ENCODE measurements at places on chromosomes 16 and 17.

- DNase-seq, result no peak
Measured at GRCh38 chr17:42227849-42228700, 33.8 kb upstream of the GHDC start.

DNA sequence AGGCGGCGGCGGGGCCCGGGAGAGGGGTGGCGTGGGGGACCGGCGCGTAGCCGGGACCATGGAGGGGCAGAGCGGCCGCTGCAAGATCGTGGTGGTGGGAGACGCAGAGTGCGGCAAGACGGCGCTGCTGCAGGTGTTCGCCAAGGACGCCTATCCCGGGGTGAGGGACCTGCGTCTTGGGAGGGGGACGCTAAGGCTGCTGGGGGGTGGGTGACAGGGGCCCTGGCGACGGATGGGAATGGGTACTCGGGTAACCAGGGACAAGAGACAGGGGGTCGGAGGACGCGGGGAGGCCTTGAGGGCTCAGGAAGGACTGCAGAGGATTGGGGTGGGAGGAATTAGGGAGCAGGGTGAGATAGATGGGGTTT is 243 bp downstream of the RND2 start:
- no peak for DNase-seq

DNA sequence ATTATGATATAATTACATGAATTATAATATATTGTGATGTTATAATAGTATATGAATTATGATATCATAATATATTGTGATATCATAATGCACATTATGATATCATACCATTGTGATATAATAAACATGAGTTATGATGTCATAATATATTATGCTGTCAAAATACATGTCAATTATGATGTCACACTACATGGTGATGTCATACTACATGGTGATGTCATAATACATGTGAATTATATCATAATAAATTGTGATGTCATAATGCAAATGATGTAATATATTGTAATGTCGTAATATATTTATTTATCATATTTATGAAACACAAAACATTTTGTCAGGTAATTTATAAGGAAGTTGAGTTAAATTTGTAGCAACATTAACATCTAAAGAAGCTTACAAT is 1950.1 kb downstream of the TP53TG3F start:
- no peak for DNase-seq

- DNase-seq, result no peak
Measured at GRCh38 chr17:9488556-9488955, 87.1 kb downstream of the STX8 start.

DNA sequence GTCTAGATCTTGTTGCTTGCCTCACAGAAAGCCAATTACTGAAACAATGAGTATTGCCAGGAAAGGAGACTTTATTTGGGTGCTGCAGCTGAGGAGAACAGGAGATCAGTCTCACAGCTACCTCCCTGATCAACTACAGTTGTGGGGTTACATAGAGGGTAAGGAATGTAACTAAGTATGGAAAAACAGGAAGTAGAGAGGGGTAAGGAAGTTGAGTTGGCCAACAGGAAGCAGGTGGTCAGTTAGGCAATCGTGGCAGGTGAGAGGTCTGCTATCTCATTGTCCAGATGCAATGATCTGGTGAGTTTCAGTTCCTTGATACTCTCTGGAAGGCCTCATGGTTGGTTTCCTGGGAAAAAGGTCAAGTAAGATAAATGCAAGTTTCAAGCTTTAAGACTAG is 333.1 kb upstream of the GOT2 start:
- DNase-seq, result no peak

- no peak for DNase-seq
Measured at GRCh38 chr17:77419095-77419494, 278.3 kb downstream of the SEC14L1 start.

GRCh38 chr17:38540514-38541045 is 65.2 kb downstream of the SRCIN1 start:
- DNase-seq, result no peak

- DNase-seq, result no peak
Measured at GRCh38 chr17:82269882-82270500, 3.5 kb downstream of the CSNK1D start.

- DNase-seq, result no peak
Measured at GRCh38 chr17:63494300-63494928, 17.6 kb downstream of the ACE start.

DNA sequence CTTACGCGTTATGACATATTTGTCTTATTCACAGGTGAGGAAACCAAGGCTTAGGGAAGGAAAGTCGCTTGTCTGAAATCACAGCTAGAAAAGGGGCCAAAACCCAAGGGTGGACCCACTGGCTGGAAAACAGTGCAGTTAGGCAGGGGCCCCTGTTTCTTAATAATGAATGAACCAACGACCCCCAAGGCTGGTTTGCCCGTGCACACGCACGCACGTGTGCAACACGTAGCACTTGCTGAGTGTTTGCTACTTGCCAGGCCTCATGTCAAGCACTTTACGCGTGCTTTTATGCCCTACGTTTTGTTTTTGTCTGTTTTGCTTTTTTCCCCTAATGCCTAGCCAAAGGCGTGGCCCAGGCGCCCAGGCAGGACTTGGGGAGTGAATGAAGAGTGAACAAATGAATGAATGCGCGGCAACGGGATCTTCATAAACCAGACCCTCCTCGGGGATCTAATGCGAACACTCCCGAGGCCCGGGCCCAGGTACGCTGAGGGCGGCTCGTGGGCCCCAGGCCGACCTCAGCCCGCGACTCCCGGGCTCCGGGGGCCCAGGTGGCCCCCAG is 571 bp upstream of the USP10 start:
- DNase-seq, result no peak

- no peak for DNase-seq
Measured at GRCh38 chr17:17503566-17504130, 7.5 kb upstream of the RASD1 start.

- DNase-seq, result no peak
Measured at GRCh38 chr16:81004646-81005353, 1.9 kb downstream of the CMC2 start.

DNA sequence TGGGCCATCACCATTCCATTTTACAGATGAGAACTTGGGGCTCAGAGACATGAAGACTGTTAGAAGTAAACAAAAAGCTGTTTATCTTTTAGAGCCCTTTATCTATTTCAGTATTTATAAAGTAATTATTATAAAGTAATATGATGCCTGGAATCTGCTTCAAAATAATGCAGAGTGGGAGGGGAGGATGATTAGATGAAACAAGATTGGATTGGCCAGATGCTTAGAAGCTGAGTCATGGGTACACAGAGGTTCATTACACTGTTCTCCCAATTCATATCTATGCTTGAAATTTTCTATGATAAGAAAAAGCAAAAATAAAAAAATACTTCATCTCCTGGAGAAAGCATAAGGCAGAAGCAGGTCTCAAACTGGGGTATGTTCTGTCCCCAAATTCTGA is 29.4 kb downstream of the TOM1L2 start:
- no peak for DNase-seq

- no peak for DNase-seq
Measured at GRCh38 chr17:5555254-5555653, 29.1 kb downstream of the NLRP1 start.

GRCh38 chr16:48963306-48963705 is 318.3 kb downstream of the CBLN1 start:
- DNase-seq, result no peak

DNA sequence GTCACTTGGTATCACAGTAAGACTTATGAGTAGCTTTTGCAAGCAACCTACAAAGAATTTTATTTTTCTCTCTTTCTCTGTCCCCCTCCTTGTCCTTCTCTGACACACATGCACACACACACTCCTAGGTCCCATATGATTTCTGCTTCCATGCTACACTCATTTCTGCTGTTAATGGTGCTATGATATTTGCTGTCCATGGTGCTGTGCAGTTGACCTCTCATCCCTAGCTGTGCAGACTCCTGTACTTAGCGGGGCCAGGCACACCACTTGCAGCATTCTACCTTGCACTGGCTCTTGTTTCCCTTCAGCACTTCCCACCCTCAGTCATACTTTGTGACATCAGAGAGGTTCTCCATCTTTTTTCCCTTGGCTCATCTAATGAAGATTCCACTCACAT is 158.9 kb upstream of the CNTNAP4 start:
- DNase-seq, result no peak

- DNase-seq, result no peak
Measured at GRCh38 chr16:53844804-53845203, 140.8 kb downstream of the FTO start.

DNA sequence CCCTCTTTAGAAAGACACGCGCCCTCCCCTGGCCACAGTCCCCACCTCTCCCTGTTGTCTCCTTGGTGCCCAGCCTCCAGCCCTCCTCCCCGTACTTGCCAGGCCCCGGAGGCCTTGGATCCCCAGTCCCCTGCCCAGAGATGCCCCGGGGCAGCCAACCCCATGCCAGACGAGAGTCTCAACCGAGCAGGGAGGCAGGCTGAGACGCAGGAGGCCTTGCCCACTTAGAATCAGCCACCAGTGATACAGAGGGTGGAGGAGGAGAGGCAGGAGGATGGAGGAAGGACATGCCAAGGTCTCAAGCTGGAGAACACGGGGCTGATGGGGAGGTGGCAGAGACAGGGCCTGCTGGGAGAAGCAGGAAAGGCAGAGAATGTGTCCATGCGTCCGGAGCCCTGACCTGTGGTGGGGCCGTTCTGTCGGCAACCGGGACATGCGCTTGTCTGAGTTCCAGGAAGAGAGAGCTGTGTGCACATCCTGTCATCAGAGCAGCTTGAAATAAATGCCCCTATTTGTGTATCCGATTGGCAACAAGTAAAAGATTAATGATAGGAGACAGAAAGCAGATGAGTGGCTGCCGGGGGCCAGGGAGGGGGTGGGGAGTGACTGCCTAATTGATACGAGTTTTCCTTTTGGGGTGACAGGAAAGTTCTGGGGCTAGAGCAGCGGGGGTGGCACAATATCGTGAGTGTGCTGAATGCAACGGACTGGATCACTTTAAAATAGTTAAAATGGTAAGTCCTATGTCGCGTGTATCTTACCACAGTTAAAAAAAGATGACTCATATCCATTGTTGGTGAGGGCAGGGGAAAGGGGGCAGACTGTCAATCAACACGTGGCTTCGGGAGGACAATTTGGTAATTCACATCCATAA is 44.7 kb upstream of the MEAK7 start:
- peak; percentile 30 for DNase-seq

- DNase-seq, result no peak
Measured at GRCh38 chr17:63686138-63686685, 13.7 kb downstream of the LIMD2 start.

DNA sequence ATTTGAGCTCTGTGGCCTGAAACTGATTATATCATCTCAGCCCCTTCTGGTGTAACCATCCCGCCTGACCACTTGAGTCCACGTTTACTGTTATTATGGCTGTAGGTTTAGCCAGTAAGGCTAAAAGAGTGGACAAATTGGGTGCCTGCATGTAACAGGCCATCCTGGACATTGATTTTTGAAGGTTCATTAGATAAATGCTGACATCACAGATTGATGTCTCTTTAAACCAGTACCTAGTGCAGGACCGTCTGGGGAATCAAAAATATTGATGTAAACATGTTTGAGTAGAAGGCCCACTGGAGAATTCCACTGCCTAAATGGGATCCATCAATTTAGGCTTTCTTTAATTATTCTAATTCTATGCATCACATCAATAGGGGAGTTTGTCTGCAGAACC is 215.1 kb downstream of the IRX3 start:
- DNase-seq, result no peak

Data from activated T-helper 1 cell treated with Interleukin-2 at 50 U/mL for 16 hours (primary cell).